ENCODE measurements at places on chromosomes 13 and 19.

GRCh38 chr13:77789376-77789775 is 91.9 kb downstream of the SLAIN1 start:
- DNase-seq, result no peak

DNA sequence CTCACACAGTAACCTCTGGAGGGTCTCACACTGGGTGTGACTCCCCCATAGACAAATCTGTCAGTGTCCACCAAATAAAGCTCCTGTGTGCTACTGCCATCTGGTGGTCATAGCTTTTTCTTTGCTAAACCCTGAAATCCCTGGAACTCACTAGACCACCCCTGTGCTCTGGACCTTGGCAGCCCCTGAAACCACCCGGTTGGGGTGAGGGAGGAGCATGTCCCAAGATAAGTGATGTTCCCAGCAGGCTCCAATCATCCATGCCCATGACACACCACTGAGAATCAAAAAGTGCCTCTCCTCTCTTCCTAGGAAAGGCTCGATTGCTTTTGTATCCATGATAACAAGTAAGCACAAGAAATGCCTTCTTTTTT is 6.5 kb upstream of the HSD17B14 start:
- peak; percentile 66 for DNase-seq

- DNase-seq, result no peak
Measured at GRCh38 chr13:69600811-69601210, 506.8 kb upstream of the ATXN8OS start.

DNA sequence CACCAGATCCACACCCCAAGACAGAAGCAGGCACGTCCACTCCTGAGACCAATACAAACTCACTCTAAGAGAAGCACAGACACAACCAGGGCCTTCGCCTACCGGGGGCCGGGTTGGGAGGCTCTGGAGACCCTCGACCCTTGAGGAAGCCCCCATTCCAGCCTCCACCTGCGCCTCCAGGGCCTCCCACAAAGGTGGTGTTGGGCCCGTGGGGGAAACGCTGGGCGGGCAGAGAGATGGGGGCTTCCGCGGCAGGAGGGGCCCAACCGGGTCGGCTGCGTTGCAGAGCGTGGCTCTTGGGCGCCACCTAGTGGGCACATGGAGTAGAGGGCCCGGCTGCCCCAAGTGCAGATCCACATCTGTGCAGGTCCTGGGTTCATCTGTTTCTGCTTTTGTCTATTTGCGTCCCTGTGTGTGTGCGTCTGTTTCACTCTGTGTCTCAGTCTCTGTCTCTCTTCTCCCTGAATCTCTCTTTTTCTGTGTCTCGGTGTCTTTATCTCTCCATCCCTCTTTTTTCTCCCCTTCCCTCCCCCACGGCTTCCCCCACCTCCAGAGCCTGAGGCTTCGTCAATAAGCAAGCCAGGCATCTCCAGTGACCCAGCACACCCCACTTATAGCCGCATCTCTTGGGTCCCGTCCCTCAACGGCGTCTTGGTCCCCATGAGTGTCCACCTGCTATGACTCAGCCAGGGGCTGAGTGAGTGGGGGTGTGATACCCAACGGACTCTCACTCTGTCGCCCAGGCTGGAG is 10.5 kb upstream of the TINCR start:
- peak; percentile 87 for DNase-seq

- no peak for DNase-seq
Measured at GRCh38 chr13:94658926-94659597, 53.3 kb downstream of the SOX21 start.

GRCh38 chr19:34351382-34351826 is 13.6 kb upstream of the GPI start:
- no peak for DNase-seq

DNA sequence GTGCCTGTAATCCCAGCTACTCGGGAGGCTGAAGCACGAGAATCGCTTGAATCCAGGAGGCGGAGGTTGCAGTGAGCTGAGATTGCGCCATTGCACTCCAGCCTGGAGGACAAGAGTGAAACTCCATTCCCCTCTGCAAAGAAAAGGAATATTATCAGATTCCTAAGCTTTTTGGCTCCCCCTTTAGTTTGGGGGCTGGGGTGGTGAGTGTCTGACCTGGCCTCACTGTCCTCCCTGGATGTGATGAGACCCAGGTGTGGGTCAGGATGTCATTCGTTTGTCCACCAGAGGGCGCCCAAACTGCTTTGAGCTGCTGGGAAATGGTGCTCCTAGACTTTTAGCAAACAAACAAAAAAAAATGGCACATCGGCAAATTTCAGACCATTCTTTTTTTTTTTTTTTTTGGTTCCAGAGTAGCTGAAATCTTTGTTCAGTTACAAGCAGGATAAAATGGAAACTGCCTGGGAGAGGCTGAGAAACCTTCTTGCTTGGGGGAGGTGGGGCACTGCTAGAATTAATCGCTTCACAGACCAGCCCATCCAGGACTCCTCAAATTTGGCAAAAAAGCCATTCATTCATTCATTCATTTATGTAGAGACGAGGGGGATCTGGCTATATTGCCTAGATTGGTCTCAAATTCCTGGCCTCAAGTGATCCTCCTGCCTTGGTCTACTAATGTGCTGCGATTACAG is 29.4 kb downstream of the SPC24 start:
- peak; percentile 80 for DNase-seq

DNA sequence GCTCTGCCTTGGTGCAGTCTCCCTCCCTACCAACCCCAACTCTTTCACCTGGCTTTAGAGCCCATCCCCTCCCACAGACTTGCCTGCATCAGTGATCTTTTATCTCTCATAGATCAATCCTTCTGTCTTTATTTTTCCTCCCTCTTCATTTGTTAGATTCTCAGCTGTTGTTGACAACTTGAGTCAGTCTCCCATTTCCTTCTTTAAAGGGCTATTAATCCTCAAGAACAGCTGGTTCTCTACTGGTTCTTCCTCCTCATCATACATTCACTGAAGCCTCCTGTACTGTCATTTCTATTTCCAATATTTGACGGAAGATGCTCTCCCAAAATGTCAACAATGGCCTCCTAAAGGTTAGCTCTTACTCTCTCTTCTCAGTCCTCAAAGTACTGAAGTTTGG is 408.2 kb downstream of the TBC1D4 start:
- no peak for DNase-seq

GRCh38 chr13:111212517-111212873 is 97.4 kb downstream of the ARHGEF7 start:
- DNase-seq, result no peak

- no peak for DNase-seq
Measured at GRCh38 chr19:1235625-1236538, 1.9 kb downstream of the CBARP start.

- no peak for DNase-seq
Measured at GRCh38 chr19:56133858-56134653, 7.0 kb upstream of the ZNF444 start.

DNA sequence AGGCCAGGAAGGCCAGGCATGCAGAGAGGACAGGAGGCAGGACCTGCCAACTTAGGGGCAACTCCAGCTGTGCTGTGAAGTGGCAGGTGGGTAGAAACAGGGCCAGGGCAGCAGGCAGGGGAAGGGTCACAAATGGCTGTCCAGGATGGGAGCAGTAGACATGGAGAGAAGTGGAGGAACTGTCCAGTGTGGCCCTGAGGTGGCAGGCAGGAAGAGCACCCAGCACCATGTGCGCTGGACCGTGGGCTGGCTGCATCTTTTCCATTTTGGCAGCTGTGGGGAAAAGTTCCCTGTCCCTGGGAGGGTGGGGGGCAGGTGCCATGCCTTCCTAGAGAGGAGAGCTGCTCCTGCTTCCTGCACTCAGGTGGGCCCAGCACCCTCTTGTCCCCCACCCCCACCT is 13.8 kb downstream of the DEDD2 start:
- no peak for DNase-seq

- DNase-seq, result no peak
Measured at GRCh38 chr13:114222461-114222968, 12.2 kb upstream of the CDC16 start.

- no peak for DNase-seq
Measured at GRCh38 chr19:16233081-16233776, 35.5 kb downstream of the AP1M1 start.

GRCh38 chr19:15457701-15458484 is 6.5 kb downstream of the RASAL3 start:
- no peak for DNase-seq

- DNase-seq, result no peak
Measured at GRCh38 chr13:76634431-76635191, 251.6 kb downstream of the KCTD12 start.

DNA sequence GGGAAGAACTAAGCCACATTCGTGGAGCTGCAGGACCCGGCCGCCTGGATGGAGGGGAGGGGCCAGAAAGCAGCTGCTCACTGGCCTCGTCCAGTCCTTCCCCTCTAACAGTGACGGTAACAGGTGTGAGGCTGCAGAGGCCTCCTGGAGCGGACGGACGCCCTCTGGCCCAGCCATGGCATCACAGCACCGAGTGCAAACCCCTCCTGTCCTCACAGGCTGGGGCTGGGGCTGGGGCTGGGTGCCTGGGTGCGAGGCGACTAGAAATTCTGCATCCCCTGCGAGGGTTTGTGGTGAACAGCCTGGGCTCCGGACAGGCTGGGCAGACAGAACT is 3.6 kb downstream of the MICOS13 start:
- no peak for DNase-seq

DNA sequence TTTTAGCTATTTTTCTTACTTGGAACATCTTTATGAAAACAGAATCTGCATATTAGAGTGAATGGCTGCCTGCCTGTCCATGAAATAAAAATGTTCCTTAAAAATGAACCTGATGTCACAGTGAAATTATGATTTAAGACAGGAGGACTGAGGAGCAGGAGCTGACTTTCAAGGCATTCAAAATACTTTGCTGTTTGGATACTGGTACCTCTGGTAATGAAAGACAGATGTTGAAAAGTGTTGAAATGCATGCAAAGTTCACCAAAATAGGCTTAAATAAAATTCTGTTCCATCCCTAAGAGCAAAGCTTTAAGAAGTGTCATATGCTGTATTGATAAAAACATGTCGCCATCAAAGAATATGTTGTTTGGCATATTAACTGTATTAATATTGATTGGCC is 1.7 kb downstream of the ARHGEF7 start:
- no peak for DNase-seq

- DNase-seq, result no peak
Measured at GRCh38 chr19:31913103-31913661, 432.2 kb upstream of the ZNF507 start.

DNA sequence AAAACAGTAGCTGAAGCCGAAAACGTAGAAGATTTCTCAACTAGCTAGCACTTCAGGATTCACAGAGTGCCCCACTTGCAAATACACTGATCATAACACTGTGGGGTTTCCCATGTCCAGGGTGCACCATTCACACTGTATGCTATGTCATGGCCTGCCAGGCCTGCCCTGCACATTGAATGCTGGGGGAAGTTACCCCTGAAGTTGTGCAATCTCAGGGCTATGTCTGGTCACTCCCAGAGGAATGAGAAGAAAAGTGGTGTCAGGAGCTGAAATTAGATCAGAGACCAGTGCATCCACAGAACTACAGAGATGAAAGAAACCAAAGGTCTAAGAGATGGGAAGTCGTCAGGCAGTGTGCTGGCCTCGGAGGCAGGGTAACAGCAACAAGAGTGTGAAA is 196.8 kb downstream of the RAP2A start:
- DNase-seq, result no peak

GRCh38 chr13:28942906-28943305 is 122.8 kb downstream of the MTUS2 start:
- no peak for DNase-seq

GRCh38 chr13:28529836-28530235 is 34.9 kb upstream of the FLT1 start:
- DNase-seq, result no peak

- DNase-seq, result no peak
Measured at GRCh38 chr19:55246462-55247451, 12.1 kb downstream of the PPP6R1 start.

DNA sequence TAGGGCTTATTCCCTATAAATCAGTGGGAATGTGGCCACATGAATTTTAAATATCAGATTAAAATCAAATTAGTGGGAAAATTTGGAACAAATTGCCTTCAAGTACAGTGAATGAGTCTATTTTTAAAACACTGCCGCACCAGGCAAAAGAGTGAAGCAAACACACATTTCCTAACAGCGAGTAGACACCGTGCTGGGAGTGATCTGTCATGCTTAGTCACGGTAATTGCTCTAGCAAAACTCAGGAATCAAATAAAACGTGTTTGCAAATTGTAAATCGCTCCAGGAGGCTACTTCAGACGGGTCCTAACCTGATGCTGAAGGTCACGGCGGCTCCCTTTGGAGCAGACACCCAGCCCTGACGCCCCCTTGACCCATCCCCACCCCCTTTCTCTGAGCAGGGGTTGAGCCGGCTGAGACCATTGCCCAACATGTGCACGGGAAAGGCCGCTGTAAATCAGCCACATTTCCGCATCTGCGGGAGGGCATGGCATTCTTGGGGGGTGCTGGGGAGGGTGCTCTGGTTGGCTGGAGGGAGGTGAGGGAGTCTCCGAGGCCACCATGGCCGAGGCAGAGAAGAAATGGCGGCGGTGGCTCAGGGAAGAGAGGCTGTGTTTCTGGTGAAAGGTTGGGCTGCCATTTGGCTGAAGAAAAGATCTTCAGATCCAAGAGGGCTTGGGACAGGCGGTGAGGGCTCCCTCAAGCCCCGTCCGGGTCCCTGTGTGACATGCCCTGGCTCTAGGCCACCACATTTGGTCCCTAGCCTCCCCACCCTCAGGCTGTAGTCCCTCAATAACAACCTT is 8.9 kb downstream of the CEBPA start:
- DNase-seq, result no peak

- no peak for DNase-seq
Measured at GRCh38 chr13:44768239-44768638, 192.1 kb upstream of the TSC22D1 start.

GRCh38 chr19:41226053-41226873 is 7.2 kb downstream of the AXL start:
- peak; percentile 31 for DNase-seq

- DNase-seq, result no peak
Measured at GRCh38 chr19:19261350-19262189, 11.5 kb downstream of the TM6SF2 start.
